NCI-H1048 (cell line): ENCODE measurements at places on chromosomes 16 and 17.

- no peak for DNase-seq
Observed at GRCh38 chr17:50238601-50239280, 35.5 kb upstream of the TMEM92 start.

GRCh38 chr17:5050278-5050677, 15.1 kb upstream of the SLC52A1 start:
- DNase-seq = no peak

GRCh38 chr16:49345829-49346228, 27.8 kb upstream of the C16orf78 start:
- no peak for DNase-seq

GRCh38 chr16:2611499-2611862, 70.8 kb upstream of the KCTD5 start:
- DNase-seq = no peak

DNA sequence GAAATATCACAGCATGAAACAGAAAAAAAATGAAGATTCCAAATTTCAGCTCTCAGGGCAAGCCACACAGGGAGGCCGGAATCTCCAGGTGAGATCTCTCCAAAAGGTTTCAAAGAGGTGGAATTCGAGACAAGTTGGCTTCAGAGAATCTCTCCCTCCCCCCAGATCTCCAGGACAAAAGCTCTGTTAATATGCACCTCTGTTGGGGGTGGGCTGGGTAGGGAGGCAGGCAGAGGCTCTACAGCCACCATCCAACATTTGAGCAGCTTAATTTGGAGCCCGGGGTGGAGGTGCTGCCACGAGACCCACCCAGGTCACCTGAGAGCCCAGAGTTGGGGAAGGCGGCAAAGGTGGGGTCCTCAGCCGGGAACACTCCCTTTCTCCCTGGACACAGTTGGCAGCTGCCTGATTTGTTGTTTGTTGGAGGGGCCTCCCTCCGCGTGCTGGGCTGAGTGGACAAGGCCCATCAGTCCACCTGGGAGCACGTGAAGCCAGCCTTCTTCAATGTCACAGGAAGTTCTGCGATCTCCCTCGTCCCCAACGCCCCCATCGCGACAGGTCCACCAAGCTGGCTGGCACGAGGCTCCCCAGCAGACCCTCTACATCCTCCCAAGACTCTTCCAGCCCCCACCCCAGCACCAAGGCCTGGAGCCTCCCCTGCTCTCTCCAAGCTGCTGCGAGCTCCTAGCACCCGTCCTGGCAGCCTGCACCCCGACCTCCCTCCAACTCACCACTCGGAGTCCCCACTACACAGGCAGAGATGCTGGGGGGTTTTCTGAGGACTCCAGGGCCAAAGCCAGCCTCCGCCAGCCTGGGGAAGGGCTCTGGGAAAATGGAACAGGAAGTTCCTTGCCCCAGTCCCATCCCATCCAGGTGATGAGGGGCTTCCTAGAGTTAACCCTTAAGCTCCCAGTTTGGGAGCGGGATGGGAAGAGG, at the start of gene ZSCAN10:
ZSCAN10 (minus strand) TSS at position 836 of the 936 bp plus-strand sequence. CDS start 6,357 bp downstream, outside the sequence.
- no peak for DNase-seq

DNA sequence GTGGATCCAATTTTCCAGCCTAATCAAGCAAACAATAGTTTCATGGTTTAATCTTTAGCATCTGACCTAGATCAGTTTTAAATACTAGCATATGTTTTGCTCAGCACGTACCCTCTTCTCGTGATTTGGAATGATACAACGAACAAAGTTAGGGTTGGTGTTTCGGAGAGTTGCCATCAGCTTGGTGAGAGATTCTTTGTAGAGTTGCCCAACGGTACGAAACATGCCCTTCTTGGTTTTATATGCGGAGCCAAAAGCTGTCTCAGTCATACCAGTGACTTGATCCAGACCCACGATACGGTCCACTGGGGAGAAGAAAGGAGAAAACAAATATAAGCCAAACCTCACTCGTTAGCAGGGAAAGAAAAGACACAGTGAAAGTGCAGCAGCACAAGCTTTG, 85.3 kb downstream of the NDEL1 start:
- DNase-seq = no peak

GRCh38 chr17:28598799-28599310, at the start of gene SPAG5:
SPAG5 (minus strand) TSS chr17:28599025; CDS start chr17:28598946, 79 bp downstream.
- peak; percentile 76 for DNase-seq

DNA sequence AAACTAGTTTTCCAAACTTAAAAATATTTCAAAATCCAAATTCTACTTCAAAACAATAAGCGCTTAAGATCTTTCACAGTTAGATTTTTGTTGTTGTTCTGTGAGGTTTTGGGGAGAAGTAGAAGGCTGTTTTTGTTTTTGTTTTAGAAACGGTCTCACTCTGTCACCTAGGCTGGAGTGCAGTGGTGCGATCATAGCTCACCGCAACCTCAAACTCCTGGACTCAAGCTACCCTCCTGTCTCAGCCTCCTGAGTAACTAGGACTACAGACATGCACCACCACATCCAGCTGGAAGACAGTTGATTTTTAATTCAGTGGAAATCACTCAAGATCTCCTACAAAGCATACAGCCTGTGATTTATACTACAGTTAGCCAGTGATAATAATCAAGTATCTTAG, 2.7 kb downstream of the SHCBP1 start:
- DNase-seq = no peak

- DNase-seq = no peak
Observed at GRCh38 chr16:705431-706188, at the start of gene FBXL16. FBXL16 (minus strand) TSS chr16:705801; CDS start chr16:697405, 8,396 bp downstream.

DNA sequence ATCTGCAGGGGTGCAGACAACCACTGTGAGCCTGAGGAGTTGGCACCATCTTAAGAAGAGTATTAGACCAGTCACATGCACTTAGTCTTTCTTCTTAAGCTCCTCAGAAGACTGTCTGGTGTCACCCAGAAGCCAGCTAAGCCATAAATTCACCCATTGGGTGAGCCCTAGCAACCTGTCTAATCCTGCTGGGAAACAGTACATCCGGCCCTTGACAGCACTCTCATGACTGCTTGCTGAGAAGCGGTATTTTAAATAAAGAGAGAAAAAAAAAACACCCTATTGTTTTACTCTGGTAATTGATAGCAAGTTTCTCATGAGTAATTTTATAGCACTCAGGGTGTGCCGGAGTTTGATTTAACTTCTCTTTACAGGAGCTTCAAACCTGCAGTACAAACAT, 134.7 kb downstream of the SOX9 start:
- DNase-seq = no peak

DNA sequence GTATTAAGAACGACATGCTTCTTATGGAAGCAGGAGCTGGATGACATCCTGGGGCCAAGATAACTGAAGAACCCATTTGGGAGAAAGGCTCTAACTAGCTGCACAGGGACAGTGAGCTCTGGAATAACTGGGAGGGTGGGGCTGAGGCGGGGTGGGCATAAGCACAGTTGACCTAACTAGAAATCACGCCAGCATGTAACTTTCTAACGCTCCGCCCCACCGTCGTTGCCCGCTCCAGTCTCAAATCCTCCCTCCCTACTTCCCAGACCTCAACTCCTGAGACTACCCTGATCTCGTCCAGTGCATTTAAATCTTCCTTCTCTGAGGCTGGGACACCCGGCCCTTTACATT, 436 bp downstream of the PHB1 start:
- no peak for DNase-seq
